ENCODE measurements at places on chromosomes 4 and X.

DNA sequence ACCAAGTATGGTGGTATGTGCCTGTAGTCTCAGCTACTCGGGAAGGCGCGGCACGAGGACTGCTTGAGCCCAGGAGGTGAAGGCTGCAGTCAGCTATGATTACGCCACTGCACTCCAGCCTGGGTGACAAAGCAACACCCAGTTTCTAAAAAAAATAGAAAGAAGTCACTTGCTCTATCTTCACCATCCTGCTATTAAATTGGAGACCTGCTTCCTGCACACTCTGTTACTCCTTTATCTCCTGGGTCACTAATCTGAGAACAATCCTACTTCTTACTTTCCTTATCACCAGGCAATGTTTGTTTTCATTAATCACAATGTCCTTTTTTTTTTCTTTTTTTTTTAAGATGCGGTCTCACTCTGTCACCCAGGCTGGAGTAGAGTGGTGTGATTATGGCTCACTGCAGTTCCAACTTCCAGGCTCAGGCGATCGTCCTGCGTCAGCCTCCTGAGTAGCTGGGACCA is 16.2 kb downstream of the PRKX start:
- no peak for DNase-seq

- no peak for DNase-seq
These were observed 773.2 kb upstream of the FTHL17 start for GRCh38 chrX:31845003-31845402.

- no peak for DNase-seq
These were observed 278.6 kb upstream of the KLF3 start for GRCh38 chr4:38385093-38386004.

DNA sequence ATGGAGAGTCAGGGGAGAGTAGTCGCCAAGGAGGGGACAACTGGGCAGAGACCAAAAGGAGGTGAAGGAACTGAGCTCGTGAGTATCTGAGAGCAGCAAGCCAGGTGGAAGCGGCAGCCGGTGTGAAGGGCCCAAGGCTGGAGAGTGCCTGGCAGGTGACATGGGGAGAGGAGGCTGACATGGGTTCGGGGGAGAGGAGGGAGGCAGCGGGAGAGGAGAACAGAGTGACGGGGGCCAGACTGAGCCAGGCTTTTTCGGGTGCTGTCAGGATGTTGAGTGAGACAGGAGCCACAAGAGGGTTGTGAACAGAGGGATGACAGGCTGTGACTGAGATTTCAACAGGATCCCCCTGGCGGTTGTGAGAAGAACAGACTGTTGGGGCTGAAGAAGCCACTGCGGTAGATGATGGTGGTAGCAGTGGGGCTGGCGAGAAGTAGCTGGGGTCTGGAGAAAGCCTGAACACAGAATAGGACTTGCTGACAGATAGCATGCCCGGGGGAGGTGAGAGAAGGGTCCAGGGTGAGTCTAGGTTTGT is 5.7 kb downstream of the ELK1 start:
- DNase-seq = no peak

- DNase-seq = no peak
These were observed 13.1 kb downstream of the ARX start for GRCh38 chrX:25002661-25003020.

GRCh38 chr4:162510115-162510514 is 346.3 kb upstream of the FSTL5 start:
- no peak for DNase-seq

GRCh38 chr4:1834047-1834775 is 21.7 kb downstream of the LETM1 start:
- no peak for DNase-seq

DNA sequence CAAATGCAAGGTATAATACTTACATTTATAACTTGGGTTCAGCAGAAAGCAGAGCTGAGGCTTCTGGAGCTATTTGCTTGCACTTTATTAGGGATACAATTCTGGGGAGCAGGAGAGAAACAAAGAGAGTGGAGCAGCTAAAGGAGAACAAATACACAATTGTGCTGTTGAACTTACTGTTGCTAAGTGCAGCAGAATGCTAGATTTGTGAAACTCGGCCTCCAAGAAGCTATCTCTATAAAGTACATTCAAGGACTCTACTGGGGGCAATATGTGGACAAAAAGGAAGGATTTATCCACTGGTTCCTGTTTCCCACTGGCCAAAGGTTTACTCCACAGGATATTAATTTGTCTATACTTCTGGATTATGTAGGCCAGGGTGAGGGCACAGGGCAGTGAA is 86.8 kb downstream of the PPP1R2C start:
- DNase-seq = no peak

DNA sequence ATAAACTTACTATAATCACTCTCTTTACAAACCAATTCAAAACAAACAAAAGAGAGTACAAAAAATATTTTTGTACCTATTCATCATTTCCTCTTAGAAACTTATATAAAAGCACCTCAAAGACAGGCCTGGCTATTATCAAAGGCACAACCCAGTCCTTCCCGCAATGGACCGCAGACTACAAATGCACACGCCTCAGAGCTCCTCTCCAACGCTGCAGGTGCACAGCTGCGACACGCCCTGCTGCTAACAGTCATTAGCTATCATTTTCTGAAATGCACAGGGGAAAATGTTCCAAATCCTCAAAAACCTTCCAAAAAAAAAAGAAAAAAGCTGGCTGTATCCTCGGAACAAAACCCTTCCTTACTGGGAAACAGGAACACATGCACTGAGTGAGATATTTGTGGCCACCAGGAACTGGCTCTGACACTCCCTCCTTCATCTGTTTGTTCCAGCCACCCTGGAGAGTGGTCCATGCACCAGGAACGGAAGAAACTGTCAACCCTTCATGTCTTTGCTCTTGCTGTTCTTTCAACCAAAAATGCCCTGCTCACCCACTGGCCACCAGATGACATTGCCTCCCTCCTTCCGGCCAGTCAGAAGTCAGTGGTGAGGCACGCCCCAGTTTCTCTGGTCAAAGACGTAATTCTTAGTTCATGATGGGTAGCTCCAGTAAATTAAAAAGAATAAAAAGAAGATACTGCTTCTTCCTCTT is 16.7 kb downstream of the IRF2 start:
- no peak for DNase-seq

DNA sequence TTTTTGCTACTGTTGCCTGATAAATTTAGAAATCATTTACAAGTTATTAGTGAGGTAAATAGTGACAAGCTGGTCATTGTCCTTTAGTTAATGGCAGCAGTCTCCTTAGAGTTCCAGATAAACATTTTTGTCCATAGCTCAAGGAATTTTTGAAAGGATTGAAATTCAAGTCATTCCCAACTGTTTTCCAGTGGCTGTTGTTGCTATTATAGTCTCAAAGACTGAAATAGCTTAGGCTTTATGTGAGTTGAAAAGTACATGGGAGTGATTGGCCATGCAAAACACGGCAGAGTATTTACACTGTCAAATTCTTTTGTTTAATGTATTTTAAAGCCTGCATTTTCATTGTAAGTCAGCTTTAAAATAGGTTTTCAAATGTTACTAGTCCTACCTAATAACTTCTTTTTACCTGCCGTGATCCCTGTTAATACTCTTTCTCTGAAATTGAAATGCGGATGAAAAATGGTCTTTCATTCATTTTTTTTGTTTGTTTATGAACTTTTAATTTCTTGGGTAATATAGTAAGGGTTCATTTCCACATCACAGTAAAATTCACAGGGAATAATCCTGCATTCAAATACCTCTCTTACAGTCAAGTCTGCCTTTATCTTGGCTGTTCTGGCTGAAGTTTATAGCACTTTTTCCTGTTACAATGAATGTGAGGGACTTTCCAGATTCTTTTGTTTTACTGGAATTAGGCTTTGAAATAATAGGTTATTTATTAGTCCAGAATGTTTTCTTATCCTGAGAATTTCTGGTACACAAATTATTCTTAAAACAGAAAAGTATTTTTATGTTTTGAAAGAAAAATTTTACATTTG is 85.1 kb downstream of the PDLIM5 start:
- DNase-seq = no peak

GRCh38 chrX:110167952-110168451 is 149.9 kb downstream of the AMMECR1 start:
- DNase-seq = no peak

DNA sequence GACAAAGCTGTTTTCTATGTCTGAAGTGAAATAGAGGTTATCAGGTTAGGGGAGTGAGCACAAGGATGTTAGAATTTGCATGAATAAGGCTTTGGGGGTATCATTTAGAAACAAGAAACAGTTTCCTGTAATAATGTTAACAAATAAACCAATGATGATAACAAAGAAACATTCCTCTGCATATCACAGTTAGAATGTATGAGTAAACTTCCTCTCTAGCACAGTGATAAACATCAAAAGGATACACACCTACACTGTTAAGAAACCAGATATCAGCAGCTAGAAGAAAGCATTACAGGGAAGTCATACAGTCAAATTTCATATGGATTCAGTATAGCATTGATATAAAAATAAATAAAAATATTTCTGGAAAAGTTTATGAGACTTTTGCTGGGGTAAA is 340.0 kb upstream of the MAGEB16 start:
- DNase-seq = no peak

- DNase-seq = no peak
These were observed 166.4 kb upstream of the NPY2R start for GRCh38 chr4:155042014-155042413.

DNA sequence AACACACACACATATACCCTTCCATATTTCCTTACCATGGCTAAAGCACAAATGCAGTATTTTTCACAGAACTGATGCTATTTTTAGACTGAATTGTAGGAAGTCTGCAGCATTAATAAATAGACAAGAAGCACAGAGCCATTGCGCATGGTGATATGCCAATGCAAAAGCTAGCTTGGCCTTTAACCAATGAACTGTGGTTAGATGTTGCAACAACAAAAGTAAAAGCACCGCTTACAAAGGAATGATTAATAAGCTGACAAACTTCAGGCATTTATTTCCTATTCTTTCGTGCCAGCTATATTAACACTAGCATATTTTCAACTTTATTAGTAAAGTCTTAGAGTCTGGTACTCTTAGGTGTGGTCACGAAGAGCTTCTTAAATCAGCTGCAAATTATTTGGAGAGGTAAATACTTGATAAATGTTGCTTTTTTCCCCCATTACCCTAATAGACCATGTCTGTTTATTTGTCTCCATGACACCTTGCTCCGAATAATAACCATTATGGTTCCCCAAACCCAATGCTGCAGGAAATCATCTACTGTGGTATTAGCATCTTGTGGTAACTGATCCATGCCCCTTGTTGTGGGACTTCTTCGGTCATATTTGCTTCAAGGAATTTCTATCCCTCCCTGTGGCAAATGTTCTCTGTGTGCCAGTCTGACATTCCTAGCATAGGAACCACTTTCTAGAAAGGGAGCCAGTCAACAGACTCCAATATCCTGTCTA is 306.1 kb upstream of the TAPT1 start:
- no peak for DNase-seq

DNA sequence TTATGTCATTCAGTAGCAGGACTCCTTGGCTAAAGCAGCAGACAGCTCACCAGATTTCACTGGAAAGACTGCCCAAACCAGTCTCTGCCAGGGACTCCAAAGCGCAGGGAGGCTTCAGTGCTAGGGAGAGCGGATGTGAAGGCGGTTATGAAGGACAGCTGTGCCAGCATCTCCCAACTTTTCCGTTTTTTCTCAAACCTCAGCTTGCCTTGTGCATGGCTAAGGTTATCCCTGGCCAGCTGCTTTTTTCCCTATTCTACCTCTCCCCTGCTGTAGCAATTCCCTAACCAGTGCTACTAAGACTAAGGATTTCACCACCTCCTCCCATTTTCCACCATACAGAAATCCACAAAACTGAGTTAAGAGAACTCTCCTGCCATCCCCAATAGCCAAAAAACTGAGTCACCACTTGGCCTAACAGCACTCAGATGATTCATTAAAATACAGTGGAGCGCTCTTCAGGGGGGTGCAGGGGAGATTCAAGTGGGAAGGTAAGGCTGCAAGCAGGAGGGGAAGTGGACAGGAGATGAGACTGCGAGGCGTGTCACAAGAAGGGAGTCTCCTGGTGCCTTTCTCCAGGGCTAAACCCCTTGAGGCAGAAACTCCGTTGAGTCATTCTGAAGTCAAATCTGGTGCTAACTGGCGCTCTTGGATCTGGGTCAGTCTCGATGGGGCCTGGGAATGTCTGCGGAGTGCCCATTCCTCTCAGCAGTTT is 90.7 kb downstream of the PALLD start:
- no peak for DNase-seq

GRCh38 chr4:20252656-20253282 is 1.1 kb downstream of the SLIT2 start:
- DNase-seq = no peak

GRCh38 chr4:108536577-108536976 is 83.8 kb upstream of the RPL34 start:
- no peak for DNase-seq

DNA sequence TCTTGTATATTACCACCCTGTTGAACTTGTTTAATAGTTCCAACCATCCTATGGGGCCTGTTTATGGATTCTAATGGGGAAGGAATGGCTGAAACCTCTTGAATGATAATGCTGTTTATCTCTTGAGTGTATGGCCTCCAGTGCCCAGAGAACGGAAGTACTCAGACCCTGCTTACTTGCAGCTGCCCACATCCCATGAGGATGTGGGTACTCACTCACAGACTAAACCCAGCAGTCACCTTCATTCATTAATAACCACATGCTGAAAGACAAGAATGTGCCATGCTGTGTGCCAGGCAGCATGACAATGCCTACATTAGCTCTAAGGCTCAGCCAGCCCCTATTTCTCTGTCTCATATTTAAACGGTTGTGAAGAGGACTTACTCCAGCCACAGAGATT is 5.9 kb upstream of the ARMCX5 start:
- no peak for DNase-seq

GRCh38 chrX:7346021-7346420 is 198.1 kb upstream of the PUDP start:
- no peak for DNase-seq

GRCh38 chr4:28062562-28062961 is 1201.9 kb downstream of the STIM2 start:
- DNase-seq = no peak

All from stimulated activated CD8-positive, alpha-beta memory T cell treated with anti-CD3 and anti-CD28 coated beads, Interleukin-7, amount 100 ng/mL, for 1 hour (primary cell).